ENCODE measurements at places on chromosomes 4 and X.

DNA sequence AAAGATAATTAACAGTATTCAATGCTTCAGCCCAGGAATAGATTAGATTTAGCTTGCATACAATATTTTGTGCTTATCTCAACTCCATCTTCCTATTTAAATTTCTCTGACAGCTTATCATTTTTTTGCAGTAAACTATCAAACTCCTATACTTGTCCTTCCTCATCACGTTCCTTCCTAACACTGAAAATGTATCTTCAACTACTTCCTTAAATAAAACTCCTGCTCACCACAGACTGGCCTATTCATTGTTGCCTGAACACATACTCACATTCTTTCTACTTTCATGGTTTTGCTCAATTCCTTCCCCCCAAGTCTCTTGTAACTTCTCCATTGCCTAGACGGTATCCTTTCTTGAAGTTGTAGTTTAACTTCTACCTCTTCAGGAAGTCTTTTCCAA is 28.5 kb upstream of the PTPN13 start:
- DNase-seq = no peak

- DNase-seq = no peak
Observed at GRCh38 chr4:171348090-171348489, 465.1 kb upstream of the GALNTL6 start.

GRCh38 chr4:153520801-153521329 is 54.7 kb downstream of the TMEM131L start:
- no peak for DNase-seq

- DNase-seq = no peak
Observed at GRCh38 chr4:120611092-120611491, 311.4 kb downstream of the PRDM5 start.

GRCh38 chr4:3496021-3496420 is 32.9 kb downstream of the DOK7 start:
- DNase-seq = no peak

- no peak for DNase-seq
Observed at GRCh38 chrX:7606039-7606652, 236.8 kb upstream of the VCX start.

DNA sequence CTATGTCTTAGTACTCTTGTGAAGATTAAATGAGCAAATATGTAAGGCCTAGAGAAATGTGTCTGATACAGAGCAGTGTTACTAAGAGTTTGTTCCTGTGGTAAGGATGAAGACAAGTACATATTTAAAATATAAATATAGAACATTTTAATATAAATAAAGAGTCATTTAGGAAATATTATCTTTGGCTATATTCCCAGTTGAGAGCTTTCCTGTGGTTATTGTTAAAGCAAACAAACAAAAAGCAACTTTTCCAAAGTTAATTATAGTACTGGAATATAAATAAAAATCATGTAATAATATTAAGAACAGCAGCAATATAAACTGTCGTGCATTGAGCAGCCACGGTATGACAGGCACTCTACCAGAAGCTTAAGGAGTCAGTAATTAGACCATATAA is 472.5 kb downstream of the INPP4B start:
- no peak for DNase-seq

GRCh38 chr4:138696058-138696457 is 319.5 kb upstream of the NOCT start:
- DNase-seq = no peak

DNA sequence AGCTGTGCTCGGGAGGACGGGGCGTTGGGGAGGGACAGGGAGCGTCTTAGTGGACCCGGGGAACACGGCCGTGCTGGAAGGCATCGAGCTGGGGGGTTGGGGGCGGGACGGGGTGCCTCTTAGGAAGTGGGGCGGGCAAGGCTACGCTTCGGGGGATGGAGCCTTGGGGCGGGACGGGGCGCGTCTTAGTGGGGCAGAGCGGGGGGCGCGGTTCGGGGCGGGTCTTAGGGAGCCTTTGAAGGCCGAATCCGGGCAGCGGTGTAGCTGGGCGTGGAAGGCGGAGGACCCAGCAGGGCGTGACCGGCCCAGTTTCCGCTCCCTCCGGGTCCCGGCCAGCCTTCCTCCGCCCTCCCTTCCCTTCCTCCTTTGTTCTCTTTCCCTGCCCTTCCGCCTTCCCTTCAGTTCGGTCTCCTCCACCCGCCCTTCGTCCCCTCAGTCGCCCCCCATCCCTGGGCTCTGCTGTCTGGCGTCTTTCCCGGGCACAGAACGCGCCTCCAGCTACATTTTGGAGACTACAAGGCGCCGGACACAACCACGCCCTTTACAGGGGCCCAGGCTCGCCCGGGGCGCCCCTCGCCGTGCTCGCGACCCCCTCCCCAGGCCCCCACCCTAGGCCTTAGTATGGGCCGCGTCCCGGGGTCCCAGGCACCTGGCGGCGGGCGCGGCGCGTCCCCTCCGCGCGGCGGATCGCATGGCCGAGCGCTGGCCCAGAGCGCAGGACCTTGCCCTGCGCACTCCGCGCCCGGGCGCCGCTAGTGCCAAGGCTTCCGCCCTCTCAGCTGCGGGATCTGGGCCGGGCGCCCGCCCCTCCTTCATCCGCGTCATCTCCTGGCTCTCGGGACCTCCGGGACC is at the start of gene ARSD:
Gene ARSD (minus strand): TSS at position 757 of the 852 bp plus-strand sequence. CDS start 64 bp downstream, at position 693.
- DNase-seq = peak; percentile 82

DNA sequence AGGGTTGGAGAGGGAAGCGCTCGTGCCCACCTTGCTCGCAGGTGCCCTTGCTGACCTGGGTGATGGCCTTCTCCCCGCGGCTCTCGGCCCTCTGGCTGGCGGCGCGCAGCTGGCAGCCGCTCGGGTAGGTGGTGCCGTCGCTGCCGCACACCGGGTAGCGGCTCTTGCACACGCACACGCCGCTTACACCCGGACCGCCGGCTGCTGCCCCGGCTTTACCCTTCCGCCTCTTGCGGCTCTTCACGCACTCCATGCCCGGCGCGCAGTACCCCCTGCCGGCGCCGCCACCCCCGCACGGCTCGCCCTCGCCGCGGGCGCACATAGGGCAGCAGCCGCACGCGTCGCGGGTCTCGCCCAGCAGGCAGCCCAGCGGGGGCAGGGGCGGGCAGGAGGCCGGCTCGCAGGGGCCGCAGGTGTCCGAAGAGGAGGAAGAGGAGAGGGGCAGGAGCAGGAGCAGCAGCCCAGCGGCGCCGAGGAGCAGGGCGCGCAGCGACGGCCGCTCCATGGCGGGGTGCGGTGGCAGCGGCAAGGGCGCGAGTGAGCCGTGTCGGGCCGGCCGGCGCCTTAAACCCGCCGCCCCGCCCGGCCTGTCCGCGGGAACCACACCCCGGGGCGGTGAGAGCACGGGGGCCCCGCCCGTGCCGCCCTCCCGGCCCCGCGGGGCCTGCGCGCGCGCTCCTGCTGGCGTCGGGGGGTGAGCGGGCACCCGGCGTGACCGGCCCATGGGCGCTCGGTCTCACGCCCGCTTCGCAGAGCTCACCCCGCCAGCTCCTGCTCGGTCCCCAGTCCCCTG is at the start of gene IGFBP7:
Gene IGFBP7 (minus strand): TSS at position 539 of the 793 bp plus-strand sequence. CDS start 34 bp downstream, at position 505.
- DNase-seq = no peak

GRCh38 chr4:113469023-113469390 is 292.5 kb downstream of the CAMK2D start:
- DNase-seq = no peak

DNA sequence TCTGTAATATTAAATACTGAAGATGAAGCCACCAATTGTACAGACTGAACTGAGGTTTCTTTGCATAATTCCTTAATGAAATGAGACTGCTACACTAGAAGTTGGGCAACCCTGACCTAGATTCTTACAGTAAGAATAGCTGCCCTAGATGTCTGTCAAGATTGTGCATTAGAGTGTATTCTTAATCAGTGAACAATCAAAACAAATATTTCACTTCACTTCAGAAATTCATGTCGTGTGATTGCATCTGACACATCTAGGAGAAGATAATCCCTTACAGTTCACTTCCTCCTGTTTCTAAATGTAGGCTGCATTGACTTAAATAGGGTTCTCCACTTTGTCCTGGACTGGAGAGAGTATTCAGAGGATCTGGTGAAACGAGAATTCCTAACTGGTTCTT is 283.1 kb downstream of the HNRNPD start:
- DNase-seq = no peak

- no peak for DNase-seq
Observed at GRCh38 chr4:40299811-40300292, 35.3 kb upstream of the CHRNA9 start.

GRCh38 chr4:114161809-114162208 is 182.4 kb upstream of the ARSJ start:
- no peak for DNase-seq

DNA sequence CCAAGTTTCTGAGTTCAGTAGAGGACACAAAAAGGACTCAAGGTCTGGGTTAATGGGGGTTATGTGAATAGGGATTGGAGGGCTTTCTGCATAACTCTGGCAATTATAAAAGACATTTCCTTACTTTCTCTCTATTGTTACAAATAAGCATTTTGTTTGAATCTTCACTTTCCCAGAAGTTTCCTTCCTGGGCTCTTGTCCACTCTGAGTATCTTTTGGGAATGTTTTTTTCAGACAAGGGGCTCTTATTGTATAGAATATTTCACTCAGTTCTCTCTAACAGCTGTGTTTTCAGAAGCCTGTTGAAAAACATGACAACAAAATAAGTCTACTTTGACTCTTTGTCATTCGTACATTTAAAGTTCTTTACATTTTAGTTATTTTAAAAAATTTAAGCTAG is 57.6 kb upstream of the MAP9 start:
- no peak for DNase-seq

DNA sequence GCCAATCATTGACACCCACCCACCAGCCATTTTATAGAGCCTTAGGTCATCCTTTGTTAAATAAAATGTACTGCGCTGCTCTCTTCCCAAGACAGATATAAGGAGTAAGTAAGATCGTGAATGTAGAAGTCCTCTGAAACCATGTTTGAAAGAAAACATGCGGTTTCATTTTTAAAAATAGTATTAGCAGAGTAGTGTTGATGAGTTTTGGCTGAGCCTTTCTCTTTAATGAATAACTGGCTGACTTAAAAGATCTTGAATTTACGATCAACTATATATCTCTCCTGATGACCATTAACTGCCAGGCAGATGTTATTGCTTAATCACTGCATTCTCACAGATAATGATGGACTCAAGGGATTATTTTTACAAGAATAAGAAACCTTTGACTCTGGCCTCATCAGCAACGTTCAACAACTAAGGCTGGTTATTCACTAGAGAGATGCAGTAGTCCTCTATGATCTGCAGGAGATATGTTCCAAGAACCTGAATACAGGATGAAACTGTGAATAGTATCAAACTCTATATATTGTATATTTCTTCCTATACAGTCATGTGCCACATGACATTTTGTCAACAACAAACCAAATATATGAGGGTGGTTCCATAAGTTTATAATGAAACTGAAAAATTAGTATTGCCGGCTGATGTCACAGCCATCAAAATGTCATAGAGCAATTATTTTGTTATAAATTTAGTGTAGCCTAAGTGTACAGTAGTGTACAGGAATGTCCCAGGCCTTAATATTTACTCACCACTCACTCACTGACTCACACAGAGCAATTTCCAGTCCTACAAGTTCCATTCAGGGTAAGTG is 80.8 kb downstream of the FAM13A start:
- no peak for DNase-seq
